ENCODE measurements at places on chromosomes 2 and 18.

DNA sequence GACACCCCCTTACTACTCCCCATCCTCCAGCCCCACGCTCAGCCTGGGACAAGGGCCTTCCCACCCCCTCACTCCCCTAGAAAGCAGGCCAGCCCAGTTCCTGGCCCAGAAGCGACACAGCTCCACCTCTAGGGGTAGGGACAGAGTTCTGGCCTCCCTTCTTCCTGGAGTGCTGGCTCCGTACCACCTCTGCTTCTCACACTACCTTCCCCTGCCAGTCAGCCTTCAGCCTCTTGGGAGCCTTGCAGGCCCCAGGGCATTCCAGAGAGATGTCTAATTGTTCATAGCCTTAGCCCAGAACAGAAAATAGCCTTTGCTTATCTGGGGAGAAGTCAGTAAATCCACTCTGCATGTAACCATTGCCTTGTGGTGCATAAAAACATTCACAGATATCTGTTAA, 13.1 kb upstream of the CATIP start:
- no peak for DNase-seq

DNA sequence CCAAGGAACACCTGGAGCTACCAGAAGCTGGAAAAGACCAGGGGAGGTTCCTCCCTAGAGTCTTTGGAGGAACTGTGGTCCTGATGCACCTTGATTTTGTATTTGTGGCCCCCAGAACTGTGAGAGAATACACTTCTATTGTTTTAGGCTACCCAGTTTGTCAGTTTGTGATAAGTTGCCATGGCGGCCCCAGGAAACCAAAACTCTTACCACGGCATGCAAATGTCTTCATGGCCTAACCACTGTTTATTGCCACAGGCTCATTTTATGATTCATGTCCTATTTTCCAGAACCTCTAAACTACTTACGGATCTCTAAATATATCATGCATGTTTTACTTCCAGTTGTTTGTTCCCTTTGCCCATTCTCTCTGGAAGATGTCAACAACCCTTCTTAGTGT, 1250.7 kb upstream of the FAM98A start:
- DNase-seq: no peak

GRCh38 chr2:119223521-119224390, at the start of gene STEAP3:
Gene STEAP3 (plus strand): TSS chr2:119223834. CDS start chr2:119231013, 7,179 bp downstream.
- no peak for DNase-seq

DNA sequence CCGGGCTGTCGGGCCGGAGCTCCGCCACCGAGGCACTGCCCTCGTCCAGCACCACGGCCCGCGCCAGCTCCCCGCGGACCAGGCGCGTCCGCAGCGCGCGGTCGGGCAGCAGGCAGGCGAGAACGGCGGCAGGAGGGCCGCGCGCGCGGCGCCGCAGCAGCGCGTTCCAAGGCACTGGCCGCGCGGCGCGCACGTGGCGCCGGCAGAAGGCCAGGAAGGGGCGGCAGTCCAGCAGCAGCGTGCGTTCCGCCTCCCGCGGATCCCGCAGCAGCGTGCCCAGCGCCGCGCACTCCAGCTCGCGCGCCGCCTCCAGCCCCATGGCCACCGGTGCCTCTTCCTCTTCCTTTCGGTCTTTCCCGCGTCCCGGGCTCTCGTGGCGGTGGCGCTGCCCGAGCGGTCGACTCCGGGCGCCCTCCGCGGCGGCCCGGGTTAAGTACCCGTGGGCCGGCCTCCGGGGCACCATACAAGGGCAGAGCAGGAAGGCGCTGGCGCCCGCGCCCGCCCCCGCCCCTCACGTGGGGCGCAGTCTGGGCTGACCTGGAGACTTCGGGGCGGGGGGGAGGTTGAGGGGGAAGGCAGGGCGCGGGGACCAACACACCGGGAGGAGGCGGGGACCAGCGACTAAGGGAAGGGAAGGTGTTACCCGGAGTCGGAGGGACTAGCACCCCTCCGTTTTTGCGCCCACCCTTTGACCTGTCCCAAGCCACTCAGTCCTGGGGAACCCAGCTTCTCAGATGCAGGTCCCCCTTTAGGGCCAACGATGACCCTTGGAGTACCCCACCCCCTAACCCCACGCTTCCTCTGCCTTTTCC, at the start of gene DUSP2:
Gene DUSP2, minus strand, starts transcription at position 405 of the 812 bp plus-strand sequence. Its CDS starts 86 bp downstream, at position 319.
- DNase-seq: peak; percentile 63

- no peak for DNase-seq
These were observed 123.0 kb downstream of the ACAA2 start for GRCh38 chr18:49690312-49690711.

DNA sequence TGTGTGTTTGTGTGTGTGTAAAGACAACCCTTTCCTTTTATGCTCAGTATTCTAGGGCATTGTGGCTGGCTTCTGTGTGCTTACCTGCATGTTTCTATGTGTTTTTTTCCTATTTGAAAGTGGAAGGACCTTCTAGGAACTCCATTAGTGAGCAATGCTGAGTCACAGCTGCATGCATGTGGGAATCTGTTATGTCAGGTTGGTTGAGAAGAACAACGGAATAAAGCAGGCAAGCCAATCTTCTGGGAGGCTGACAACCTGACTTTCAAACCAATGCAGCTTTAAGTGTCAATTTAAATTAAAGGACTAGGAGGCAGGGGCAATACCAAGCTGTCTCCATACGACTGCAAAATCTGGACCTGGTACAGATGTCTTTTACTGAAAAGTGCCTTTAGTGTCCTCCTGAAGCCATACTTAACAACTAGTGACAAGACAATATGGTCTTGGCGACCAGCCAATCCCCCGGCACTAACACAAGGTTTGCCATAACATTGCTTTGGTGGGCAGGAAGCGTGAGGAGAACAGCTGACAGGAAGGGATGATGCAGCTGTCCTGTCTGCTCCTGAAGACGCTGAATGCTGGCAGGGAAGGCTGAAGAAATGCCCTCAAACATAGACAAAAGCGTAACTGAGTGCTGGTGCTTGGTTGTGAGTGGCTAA, 514.7 kb upstream of the CDH7 start:
- DNase-seq: no peak

GRCh38 chr2:70104231-70105111, 17.2 kb downstream of the PCBP1 start:
- DNase-seq: peak; percentile 24

DNA sequence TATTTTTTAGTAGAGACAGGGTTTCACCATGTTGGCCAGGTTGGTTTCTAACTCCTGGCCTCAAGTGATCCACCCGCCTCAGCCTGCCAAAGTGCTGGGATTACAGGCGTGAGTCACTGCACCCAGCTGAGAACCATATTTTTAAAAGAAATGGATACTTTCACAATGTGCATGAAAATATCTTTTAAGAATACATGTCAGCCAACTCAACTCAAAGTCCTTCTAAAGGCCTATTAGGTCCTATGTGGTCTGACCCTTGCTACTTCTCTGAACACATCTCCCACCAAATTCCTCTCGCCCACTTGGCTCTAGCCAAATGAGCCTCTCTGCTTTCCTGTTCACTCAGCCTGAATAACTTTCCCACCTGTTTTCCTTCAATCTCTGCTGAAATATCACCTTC, 119.6 kb downstream of the MTX2 start:
- DNase-seq: no peak

DNA sequence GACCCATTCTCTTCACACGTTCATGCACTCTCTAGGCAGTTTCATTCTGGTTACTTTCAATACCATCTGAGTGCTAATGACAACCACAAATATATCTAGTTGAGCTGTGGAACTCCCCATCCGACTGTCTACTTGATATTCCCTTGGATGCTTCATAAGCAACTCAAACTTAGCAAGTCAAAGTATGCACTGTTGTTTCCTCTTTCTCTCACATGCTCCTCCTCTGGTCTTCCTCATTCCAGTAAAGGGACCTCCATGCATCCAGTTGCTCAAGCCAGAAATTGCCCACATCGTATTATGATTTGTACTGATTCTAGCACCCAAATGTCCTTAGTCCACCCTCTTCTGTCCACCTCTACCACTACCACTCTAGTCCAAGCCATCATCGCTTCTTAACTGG, 22.3 kb downstream of the SEMA4F start:
- no peak for DNase-seq

GRCh38 chr2:181462033-181462432, 4.8 kb downstream of the ITGA4 start:
- DNase-seq: no peak

DNA sequence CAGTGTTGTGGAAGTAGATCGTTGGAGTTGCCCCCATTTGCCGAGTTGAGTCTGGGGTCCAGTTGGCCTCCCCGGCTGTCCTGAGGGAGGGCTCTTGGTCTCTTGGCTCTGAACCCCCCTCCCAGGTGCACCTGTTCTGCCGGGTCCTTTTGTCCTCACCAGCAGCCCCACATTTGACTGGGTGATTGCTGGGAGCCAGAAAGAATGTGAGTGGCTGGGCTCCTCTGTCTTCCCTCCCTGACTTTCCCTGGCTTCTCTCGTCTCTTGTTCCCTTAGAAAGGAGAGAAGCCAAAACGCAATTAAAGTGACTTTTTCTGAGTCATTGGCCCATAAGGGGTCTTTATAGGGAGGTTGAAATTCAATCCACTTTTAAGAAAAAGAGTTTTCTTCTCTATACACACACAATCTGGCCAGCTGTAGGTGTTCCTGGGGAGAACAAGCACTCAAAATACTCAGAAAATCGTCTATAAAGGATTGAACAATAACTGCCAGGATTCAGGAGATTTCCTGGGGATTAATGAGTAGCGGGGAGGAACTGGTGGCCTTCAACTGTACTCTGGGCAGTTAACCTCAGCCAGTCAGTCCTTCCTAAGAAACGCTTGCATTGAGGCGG, 131.0 kb downstream of the TMEM182 start:
- no peak for DNase-seq

DNA sequence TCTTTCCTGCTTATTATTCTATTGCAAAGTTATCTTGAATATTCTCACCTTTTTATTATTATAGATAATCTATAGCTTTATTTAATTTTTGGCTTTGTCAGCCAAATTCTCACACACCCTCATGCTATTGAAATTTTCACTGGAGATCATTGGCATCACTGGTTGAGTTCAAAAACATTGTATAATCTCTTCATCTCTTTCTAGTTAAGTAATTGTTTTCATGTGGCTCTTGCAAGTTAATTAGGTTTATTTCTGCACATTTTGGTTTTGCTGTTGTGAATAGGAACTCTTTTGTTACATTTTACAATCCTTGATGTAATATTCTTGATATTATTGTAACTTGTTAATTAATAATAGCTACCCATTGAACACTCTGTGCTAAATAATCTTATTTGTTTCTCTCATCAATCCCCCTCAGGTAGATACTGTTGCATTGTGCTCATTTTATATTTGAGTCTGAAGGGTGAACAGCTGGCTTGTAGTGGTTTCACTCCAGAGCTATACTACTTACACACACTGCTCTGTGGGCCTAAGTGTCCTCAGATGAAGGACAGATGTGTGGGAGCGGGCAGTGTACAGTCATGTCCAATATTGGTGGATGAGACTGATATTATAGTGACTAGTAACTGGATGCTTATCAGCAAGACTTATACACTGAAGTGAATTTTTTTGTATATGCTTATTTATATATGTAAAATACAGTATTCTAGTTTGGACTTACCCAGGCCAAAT, 112.7 kb downstream of the LCLAT1 start:
- DNase-seq: no peak

DNA sequence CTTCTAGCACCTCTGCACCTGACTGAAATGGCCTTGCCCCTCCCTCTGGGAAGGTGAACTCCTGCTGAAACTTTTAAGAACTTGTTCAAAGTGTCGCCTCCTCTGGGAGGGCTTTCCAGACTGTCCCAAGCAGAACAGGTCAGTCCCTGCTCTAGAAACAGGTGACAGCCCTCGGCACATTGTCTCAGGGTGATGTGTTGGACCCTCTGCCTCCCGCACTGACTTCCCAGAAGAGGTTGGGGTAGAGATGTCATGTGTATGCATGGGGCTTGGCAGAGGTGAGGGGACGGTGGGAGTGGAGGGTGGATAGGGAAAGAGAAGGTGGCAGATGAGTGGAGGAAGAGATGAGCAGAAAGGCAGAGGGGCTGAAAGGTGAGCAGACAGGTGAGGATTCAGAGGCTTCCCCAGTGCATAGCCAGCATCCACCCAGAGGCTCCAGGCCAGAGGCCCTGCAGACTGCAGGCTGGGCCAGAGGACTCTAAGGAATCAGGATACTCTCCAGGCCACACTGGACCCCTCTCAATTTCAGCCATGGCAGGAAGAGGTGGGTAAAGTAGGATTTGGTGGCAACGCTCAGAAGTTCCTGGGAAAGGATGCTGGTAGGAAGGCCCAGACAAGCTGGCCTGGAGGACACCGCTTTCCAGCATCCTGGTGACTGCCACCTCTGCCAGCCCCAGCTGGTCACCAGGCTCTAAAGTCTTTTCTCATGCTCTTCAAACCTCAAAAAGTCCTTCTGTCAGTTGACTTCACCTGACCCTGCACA, 24.8 kb upstream of the TNS1 start:
- no peak for DNase-seq

DNA sequence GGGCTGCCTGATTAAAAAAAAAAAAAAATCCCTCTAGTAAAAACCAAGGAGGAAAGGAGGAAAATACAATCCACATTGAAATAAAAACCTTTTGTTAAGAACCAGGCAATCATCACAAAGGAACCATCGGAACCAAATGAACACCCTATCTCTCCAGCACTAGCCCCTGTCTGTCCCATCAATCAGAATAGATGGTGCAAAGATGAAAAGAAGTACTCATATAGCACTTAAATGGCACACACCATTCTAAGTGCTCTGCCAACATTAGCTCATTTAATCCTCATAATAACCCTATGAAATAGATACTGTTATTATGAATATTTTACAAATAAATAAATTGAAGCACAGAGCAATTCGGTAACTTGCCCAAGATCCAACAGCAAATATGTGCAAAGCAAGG, 38.5 kb downstream of the LRP2 start:
- no peak for DNase-seq

DNA sequence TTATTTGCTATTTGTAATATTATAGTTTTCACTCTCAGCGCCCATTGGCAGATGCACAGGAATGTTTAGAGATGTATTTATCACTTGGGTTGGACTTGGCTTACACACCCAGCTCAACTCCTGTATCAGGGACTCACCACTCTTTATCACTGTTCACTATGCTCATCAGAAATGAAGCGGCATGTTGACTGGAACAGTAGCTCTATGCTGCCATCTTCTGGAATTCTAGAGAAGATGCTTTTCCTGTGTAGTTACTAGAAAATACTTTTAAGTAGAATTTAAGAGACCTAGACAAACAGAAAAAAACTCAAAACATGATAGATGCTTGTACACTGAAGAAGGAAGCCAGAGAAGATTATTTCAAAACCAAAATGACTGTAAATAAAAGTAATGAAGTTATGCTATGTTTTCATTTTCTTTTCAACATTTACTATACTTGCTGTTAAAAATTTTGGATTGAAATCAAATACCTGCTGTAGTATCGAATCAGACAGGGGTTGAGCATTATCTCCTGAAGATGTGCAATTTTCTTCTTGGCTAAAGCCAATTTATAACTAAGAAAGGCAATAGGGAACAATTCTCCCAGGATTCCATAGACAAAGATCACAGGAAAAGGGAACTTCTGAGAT, 47.4 kb upstream of the NXPH2 start:
- DNase-seq: no peak
